Right renal cortex interstitium (tissue), 3 donors: ENCODE measurements at places on chromosomes 7 and 10.

DNA sequence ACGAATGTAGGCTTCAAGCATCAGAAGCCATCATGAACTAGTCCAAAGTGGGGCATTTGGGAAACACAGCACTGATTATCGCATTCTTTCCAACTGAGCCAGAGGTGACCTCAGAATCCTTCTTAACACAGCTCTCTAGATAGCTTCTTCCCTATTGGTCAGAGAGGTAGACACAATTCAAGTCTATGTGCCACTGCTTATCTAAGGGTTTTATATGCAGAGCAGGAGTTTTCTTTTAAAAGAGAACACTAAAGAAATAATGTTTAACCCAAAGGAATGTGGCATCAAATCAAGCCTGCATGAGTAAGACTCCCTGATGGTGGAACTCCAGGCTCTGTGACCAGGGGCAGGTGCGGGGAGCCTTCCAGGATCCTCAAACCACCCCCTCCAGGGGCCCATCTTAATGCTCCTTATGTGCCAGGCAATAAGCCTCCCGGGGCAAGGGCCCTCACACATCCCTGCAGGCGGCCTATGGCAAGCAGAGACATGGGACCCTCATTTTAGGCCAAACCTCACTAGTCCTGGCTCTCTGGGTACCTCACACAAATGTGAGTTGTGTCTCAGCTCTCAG, 13.8 kb downstream of the HSPA12A start:
- DNase-seq, result no peak

DNA sequence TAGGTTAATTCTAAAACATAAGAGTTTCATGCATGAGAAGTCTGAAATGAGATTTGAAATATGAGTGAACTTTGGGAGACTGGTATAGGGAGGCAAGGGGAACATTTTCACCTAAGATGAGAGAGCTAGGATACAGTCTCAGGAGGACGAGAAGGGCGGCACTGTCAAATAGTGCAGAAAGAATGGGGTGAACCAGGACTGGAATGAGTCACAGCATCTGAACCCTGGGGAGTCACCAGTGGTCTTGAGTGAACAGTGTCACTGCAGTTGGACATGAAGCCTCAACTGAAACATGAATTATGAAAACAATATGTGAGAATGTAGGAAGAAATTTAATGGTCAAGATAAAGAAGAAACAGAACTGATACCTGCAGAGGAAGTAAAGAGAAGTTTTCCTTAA, 33.8 kb downstream of the GNG11 start:
- no peak for DNase-seq

GRCh38 chr7:84682543-84682942, 488.0 kb upstream of the SEMA3A start:
- no peak for DNase-seq

- no peak for DNase-seq
Measured at GRCh38 chr7:141550386-141551093, 670 bp upstream of the AGK start.
